HepG2 (cell line): ENCODE measurements at places on chromosomes 3 and 15. TPM values are rescaled to one million over a fixed set of nuclear protein-coding genes. Genes with fewer than 3 reads are reported as not detected.

DNA sequence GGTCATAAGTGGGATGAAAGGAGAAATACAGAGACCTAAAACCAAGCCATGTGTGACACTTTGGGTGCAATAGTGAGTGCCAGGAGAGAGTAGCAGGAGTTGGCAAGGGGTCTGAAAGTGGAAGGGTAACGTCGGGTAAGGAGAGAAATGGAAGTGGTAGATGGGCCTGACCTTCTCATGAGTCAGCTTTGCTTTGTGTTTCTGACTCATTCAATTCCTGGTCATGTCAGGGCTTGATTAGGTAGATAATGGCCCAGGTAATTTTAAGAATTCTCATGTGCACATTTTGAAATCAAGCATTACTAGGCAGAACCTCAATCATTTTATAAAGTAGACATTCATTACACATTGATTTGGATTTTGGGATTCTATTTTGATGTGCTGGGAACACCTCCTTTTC lies 262.5 kb downstream of the SOX2 start:
- no peaks in the 10 kb centered on the region for H3K27me3 ChIP-seq
- no peak overlapping the region for H3K27ac ChIP-seq
- no peak for DNase-seq
- H3K4me3 ChIP-seq, result no peak overlapping the region

DNA sequence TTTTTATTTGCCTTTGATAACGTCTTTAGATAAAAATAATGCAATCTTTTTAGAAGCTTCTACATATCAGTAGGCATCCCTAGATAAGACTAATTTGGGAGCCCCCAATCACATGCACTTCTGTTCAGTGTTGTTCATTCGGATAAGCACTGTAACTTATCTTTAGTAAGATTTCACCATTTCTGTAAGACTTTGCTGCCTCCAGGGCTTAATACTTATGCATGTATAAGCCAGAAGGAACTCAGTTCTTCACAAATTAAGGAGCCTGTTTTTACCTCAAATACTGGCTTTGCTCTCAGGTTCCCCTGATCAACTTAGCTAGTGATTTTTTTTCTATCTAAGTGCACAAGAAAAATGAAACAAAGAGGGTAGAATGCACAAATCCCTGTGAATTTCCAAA lies 20.3 kb downstream of the DOCK3 start:
- H3K36me3 ChIP-seq, result no peaks in the 10 kb centered on the region
- no peaks in the 10 kb centered on the region for H3K27me3 ChIP-seq
- no peaks in the 10 kb centered on the region for H3K4me1 ChIP-seq
- H3K27ac ChIP-seq, result no peak overlapping the region
- H3K4me3 ChIP-seq, result no peak overlapping the region

DNA sequence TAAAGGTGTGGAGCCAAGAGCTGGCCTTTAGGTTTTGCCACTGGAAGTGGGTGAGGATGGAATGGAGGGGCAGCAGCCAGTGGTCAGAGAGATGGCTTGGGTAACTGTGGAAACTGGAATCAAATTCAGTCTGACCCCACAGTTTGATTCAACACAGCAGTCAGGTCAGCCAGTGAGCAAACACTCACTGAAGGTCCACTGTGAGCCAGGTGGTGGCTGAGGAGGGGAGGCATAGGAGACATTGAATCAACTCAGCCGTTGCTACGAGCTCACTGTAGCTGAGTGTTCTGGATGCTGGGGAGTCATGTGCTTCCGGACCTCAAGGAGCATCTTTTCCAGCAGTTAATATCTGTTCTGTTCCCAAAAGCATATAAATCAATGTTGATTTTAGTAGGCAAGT lies 37.5 kb downstream of the LPP start:
- peaks cover 12% of the 10 kb centered on the region for H3K36me3 ChIP-seq
- no peak overlapping the region for H3K4me3 ChIP-seq
- no peaks in the 10 kb centered on the region for H3K27me3 ChIP-seq
- no peak for DNase-seq

DNA sequence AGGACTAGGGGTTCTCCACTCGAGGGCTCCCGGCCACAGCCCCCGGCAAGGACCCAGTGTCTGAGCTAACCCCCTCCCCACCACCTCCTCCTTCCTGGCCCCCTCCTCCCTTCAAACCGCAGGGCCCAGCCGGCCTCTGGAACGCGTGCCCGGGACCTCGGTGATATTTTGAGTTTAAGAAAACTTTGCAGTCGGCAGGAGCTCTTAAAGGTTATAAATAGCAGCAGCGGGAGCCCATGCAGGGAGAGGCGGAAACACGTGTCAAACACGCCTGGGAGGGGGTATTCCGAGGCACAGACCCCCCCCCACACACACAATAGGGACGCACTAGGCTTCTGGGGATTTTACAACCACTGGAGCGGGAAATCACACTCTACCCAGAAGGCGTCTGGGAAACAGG lies 3.1 kb upstream of the PTH1R start:
- no peak overlapping the region for H3K4me3 ChIP-seq
- DNase-seq, result no peak
- H3K27ac ChIP-seq, result no peak overlapping the region
- peaks cover 27% of the 10 kb centered on the region for H3K4me1 ChIP-seq
- H3K27me3 ChIP-seq, result peaks cover 76% of the 10 kb centered on the region

DNA sequence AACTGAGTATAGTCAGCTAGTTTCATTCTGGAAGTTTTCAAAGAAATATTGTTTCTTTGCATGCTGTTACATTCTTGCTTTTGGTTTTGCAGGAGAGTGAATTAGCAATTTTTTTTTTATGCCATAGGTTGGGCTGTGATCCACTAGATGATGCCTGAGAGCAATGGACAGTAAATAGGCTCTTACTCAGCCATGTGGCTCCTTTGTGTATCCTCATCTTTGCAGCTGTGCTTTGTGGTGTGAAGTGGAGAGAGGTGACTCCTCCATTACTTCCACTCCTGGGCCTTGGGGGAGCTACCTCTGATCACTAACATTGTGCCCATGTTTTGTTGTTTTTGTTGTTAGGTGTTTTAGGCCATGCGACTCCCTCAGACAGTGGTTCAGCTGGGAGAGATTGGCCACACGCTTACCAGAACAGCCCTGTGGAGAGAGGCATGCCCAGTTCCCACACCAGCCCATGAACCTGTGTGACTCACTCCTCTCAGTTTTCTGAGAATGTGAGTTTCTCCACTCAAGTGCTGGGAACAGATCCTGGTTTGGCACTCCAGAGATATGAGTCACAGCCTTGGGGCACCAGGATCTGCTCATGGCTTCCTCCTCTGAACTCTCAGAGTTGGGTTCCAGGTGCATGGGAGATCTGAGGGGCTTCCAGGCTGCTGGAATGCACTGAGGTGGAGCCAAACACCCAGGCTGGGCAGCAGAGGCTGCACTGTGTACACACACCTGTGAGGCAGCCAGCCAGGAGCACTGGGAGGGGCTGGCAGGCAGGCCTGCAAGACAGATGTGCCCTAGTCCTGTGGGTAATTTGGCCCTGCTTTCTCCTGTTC lies 785.3 kb downstream of the ROBO2 start:
- no peak overlapping the region for H3K27ac ChIP-seq
- no peaks in the 10 kb centered on the region for H3K36me3 ChIP-seq
- H3K4me1 ChIP-seq, result no peaks in the 10 kb centered on the region
- no peak for DNase-seq

Gene ULK4
- total RNA-seq, result 9.0 and 11.8 TPM in 2 replicates

Gene ACTC1
- not detected in 2 replicates for total RNA-seq

Gene PPP1R14D
- total RNA-seq, result 0.49 and 0.53 TPM in 2 replicates
